ENCODE measurements at places on chromosomes 3 and 15.

- DNase-seq = no peak
Measured at GRCh38 chr3:134615743-134616142, 35.1 kb downstream of the KY start.

DNA sequence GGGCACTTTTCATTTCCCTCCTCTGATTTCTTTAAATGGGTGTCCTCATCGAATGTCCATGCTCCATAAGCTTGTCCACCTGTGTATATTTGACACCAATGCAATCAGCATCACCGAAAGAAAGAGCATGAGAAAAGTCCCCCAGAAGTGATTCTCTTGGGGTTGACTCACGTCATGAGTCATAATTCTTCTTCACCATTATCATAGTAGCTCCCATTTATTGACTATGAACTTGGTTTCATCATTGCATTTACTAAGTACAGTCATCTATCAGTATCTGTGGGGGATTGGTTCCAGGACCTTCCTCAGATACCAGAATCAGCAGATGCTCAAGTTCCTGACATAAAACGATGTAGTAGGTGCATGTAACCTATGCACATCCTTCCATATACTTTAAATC is 372.5 kb upstream of the CFAP20DC start:
- DNase-seq = peak; percentile 60

GRCh38 chr3:182703233-182703632 is 90.1 kb upstream of the ATP11B start:
- DNase-seq = no peak

DNA sequence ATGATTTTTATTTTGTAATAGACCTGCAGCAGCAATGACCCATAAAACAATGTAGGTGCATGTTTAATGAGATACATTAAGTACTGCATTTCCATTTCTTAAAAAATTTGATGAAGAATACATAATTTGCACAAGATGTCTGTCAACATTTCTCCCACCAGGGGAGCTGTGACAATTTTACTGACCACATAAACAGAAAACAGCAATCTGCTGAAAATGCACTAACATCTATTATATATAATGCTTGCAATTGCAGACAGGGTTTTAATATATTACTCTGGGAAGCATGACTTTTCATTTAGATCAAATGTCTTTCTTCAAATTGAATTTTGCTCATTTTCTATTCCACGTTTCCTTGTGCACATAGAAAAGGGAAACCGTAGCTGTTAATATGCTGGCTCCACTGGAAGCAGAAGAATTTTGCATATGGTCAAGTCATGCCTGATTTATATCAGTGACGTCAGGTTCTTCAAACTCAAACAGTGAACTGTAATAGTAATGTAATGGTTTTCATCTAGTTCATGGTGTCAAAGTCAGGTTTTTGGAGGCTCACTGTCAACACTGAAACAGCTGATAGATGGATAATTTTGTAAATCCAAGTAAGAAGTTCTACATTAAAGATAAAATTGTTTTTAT is 79.8 kb upstream of the IGF1R start:
- peak; percentile 21 for DNase-seq

DNA sequence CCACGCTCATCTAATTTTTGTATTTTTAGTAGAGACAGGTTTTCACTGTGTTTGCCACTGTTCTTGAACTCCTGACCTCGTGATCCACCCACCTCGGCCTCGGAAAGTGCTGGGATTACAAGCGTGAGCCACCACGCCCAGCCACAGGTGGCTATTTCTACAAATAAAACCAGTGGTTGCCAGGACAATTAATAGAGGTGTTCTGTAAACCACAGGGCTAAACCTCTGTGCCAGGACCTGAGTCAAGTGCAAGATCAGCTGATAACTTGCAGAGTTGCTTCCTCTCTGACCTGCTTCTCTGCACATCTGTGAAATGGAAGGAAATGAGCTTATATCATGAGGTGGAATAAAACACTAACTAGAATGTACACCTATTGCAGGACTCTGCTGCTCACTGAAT is 72.8 kb downstream of the CD200R1L start:
- DNase-seq = no peak

GRCh38 chr15:74319596-74320351 is 47.7 kb downstream of the CYP11A1 start:
- no peak for DNase-seq

DNA sequence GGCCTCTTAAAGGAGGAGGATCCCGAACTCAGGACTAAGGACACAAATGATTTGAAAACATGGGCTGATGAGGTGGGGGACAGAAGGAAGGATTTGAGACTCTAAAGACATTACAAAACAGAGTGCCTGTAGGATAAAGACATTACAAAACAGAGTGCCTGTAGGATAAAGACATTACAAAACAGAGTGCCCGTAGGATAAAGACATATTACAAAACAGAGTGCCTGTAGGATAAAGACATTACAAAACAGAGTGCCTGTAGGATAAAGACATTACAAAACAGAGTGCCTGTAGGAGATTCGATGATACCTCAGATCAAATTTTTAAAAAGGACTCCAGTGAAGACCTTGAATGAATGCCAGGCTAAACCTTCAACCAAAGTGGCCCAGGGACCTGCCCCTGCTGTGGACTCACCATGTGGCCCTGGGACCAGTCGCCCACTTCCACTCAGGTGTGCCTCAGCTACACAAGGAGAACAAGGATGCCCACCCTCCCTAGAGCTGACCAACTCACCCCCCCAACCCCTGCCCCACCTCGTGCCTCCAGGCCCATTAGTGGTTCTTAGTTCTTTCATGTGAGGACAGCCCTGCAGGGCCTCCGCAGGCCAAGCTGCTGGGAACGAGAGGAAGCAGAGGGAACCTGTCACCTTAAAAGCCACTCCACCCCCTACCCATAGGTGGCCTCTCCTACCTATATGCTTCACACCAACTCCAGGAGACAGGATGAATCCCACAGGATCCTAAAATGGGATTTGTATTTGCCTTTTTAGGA is 59.8 kb downstream of the SH3BP5 start:
- no peak for DNase-seq

DNA sequence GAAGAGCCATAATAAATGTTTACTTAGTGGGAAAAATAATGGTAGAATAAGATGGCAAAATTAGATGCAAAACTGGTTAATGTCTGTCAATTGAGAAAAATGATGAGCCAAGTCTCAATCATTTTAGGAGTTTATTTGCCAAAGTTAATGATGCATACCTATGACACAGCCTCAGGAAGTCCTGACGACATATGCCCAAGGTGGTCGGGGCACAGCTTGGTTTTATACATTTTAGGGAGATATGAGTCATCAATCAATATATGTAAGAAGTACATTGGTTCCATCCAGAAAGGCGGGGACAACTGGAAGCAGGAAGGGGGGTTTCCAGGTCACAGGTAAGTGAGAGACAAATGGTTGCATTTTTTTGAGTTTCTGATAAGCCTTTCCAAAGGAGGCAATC is 31.5 kb downstream of the CLEC3B start:
- DNase-seq = no peak

DNA sequence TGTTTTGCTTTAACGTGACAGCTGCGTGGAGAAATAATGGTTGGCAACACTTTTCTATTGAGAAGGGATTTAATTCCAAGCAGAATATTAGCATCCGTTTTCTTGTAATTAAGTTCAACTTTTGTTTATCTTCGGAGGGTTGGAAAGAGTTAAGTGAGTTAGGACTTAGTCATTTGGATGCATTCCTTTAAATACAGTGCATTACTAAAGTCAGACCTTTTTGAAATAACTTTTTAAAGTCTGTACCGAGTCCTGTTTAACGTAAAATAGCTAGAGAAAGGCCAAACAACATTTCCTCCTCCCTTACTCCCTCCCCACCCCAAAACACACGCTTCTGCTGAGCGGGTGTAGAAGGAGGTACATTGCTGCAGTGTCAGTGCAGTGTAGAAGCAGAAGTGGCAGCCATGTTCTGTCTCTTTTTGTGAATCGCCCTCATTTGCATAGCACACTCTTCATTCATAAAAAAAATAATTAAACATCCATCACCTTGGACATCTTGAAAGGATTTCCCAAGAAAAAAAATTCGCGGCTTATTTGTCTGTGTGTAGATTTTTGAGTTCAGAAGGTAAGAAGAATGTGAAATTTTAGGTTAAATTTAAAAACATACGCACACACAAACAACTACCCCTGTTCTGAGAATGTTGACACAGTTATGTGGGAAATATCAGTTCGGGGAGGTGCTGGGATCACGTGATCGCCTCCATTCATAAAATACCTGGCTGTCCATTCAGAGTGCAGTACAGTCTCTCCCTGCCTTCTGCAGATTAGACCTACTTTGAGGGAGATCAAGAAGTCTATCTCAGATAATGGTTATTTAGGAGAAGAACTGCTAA is 1.6 kb downstream of the SPRED1 start:
- peak; percentile 74 for DNase-seq

DNA sequence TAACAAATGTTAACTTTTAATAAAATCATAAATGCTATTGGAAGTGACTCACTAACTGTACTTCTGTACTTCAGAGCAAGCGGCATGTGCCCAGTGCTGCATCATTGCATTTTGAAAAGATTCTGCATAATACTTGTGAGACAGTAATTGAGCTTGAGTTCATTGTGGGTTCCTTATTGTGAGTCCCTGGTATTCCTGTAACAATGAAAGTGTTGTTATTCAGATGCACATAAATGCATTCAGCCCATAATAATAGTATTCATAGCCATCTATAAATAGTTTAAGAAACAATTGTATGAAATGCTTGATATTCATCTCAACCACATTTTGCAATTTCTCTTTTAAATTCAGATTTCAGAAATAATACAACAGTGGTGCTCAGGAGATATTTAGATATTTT is 976.4 kb downstream of the CADM2 start:
- DNase-seq = no peak

GRCh38 chr3:187360596-187360995 is 7.6 kb upstream of the RTP4 start:
- no peak for DNase-seq

GRCh38 chr3:172562871-172563865 is 39.9 kb upstream of the TNFSF10 start:
- DNase-seq = peak; percentile 98

DNA sequence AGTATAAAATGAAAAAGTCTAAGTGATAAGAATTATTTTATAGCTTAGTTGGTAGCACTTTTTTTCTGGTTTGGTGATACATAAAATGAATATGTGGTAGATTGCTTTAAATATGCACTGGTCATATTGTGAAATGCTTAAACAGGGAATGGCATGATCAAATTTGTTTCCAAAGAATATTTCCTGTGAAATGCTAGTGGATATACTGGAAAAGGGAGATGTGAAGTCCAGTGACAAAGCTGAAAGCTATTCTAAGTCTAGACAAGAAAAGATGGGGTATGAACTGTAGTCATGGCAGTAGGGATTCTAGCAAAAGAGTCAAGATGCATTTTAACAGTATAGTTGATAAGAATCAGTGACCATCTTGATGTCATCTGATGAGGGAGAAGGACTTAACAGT is 98.9 kb upstream of the MME start:
- no peak for DNase-seq

DNA sequence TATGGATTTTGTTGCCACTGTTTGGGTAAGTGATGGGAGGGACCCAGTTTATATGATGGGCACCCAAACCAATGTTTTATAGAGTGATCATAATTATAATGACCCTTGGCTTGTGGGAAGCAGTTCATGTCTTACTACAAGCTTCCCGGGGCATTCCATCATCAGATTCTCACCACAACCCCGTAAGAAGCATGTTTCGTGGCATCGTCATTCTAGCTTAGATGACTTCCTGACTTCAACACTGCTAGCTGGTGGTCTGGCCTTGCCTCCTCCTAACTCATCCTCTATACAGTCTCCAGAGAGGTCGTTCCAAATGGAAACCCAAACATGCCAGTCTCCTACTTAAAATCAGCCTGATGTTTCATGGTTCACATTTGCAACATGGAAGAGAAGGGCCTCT is 226.9 kb downstream of the ADAMTS9 start:
- DNase-seq = peak; percentile 89

GRCh38 chr3:44920081-44920480 is 45.7 kb downstream of the TGM4 start:
- no peak for DNase-seq

- no peak for DNase-seq
Measured at GRCh38 chr3:115169808-115170207, 22.7 kb upstream of the ZBTB20 start.

GRCh38 chr3:188697127-188697526 is 474.6 kb upstream of the TPRG1 start:
- DNase-seq = no peak

GRCh38 chr15:43225201-43225949 is 4.6 kb upstream of the EPB42 start:
- peak; percentile 68 for DNase-seq

All from mesenchymal stem cell (in vitro differentiated cells and primary cell).